Hematopoietic multipotent progenitor cell (in vitro differentiated cells): ENCODE measurements at places on chromosomes 2 and 18. TPM values are rescaled to one million over a fixed set of nuclear protein-coding genes. Genes with fewer than 3 reads are reported as not detected.

- DNase-seq = no peak
These were observed 335.3 kb downstream of the RIT2 start for GRCh38 chr18:42780171-42780570.

GRCh38 chr2:145638675-145639074 is 1118.8 kb upstream of the ZEB2 start:
- DNase-seq = no peak

DNA sequence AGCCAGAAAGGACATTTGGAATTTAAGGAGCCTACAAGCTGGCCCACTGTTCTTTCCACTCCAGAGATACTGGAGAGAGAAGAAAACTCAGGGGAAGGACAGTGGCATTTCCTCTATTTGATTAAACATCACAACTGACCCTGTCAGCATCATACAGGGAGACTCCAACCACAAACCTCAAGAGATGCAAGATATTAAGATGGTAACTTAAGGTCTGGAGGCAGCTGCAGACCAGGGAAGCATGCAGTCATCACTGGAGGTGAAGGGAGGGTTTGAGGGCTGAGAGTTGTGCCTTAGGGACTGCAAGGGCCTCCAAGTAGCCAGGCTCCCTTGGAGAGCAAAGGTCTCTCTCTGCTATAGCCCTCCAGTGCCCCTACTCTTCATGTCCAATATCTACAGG is 67.4 kb downstream of the RNF152 start:
- no peak for DNase-seq

DNA sequence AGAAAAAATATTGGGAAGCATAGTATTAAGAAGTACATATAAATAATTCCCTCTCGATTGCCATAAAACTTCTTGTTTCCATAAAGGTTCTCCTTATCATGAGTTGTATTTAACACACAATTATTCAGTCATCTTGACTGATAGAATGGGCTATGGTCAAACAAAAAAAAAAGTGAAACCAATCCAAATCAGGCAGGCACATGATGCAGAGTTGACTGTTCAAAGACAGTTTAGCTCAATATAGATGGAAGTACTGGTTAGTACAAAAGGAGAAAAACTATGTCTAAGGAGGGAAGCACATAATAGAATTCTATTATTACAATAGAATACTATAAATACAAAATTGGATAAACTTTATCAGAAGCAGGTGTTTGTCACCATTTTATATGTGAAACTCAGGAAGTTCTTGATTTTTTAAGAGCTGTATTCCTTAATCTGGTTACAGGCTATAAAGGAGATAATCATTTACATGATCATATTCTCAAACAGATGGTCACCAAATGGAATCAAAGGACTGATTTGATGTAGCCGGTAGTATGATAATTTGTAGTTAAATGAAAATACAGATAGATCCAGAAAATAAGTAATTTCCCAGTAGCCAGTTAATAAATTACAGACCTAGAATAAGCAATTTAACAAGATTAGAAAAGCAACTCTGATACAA is 18.2 kb upstream of the CALCRL start:
- DNase-seq = no peak

DNA sequence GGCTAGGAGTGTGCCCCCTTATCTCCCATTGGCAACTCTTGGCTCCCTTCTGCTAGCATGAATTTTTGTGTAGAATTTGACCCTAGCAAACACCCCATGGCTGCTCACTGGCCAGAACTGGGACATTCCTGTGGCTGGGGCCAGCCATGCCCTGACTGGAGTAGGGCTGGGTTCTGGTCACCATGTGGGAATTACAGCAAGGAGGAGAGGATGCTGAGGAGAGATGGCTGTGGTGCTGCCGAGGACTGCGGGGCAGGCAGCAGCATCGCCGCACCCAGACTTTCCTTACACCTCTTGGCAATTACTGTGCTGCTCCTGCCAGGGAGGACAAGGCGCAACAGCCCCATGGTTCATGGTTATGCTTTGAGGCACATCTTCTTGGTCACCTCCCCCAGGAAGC is 12.7 kb downstream of the KCNF1 start:
- no peak for DNase-seq

DNA sequence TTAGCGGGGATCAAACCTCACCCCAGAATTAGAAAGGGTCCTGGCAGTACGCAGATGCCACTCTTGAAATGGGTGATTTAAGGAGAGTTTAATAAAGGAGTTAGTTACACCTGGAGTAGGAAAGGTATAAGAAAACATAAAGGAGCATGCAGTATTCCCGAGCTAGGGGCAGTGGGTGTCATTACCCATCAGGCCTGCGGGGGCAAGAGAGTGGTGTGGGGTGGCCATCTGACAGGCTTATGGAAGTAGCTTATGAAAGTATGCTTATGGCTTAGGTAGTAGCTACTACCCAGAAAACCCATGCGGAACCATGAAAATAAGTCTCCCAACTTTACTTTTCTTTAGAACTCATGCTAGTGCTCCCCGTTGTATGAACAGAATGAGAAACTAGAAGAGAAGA is 568.9 kb upstream of the ACVR2A start:
- DNase-seq = no peak

- peak; percentile 63 for DNase-seq
These were observed 128.7 kb downstream of the PLA2R1 start for GRCh38 chr2:159933727-159934049.

- no peak for DNase-seq
These were observed 929.9 kb upstream of the FANCL start for GRCh38 chr2:59171019-59171418.

- DNase-seq = no peak
These were observed 362.9 kb downstream of the ZEB2 start for GRCh38 chr2:144156736-144157640.

DNA sequence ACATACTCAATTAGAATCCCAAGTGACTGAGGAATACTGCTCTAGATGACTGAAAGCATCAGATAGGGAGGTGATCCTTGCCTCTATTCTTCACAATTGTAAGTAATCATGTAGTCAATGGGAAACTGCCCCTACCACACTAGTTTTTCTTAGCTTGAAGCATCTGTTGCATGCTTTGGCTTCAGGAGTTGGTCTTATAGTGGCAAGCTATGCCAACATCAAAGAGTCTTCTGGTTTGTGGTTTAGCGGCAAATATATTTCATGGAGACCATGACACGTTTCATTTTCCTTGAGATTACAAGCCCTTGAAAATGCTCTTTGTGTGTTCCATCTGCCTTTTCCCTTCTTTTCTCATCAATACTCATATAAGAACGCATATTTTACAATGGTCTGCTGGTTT is 12.9 kb downstream of the DCC start:
- DNase-seq = no peak

GRCh38 chr18:2111456-2111855 is 459.8 kb downstream of the METTL4 start:
- no peak for DNase-seq

- peak; percentile 21 for DNase-seq
These were observed 33.8 kb downstream of the KCNS3 start for GRCh38 chr2:17912266-17912691.

GRCh38 chr2:208315081-208315788 is 49.2 kb downstream of the PIKFYVE start:
- DNase-seq = no peak

GRCh38 chr2:111239581-111240249 is 119.0 kb downstream of the BCL2L11 start:
- no peak for DNase-seq

- DNase-seq = no peak
These were observed 44.5 kb upstream of the COPS8 start for GRCh38 chr2:237041231-237041630.

DNA sequence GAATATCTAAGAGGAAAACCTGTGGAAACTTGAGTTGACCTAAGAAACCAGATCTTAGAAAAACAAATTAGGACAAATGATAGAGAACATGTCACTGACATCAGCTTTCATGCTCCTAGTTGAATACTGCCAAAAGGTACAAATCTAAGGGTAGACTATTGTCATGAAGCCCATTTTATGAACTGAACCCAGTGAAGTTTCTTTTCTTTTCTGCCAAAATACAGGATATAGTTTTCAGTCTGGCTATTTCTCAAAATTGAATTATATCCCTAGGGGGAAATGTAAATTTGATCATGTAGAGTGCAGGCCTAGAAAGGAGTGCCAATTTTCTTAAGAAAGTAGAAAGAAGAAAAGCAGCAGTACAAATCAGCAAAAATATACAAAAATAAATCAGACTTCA is 46.6 kb downstream of the FSIP2 start:
- DNase-seq = no peak

GRCh38 chr2:240398661-240399267 is 36.7 kb upstream of the GPC1 start:
- DNase-seq = no peak

DNA sequence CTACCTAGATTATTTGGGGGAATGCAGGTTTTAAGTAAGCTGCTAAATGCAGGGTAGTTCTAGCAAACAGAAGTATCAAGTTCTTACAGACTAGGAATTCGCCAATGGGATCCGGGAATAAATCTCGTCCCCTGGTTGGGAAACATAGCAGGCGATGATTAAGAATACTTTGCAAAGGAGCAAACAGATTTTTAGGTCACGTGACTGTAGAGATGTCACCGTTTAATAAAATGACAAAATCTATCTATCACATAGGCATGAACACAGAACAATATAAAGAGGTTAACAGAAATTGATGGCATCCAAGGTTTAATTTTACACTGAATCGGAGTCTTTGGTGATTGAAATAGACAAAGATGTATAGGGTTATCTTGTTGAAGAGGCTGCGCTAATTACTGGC is 664.1 kb downstream of the BCL11A start:
- DNase-seq = no peak

- no peak for DNase-seq
These were observed 756.0 kb upstream of the LRATD1 start for GRCh38 chr2:13876491-13877037.

DNA sequence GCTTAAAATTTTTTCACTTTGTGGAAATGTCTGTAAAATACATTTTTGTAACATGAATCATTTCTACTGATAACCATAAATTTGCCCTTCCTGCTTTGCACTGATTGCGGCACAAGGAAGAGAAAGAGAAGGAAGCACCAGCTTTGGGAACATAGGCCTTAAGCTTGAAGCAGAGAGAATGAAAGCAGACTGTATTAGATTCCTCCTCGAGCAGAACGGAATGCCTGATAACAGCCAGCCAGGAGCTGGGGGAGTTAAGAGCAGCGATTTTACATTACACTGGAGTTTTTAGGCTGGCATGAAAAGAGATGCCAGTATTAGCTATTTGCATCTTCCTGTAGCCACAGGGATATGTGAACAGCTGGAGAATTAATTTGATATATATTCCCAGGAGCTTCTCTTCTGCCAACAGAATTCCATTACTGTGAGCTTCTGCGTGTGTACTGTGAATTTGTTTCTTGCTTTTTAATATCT is 33.5 kb downstream of the CRIM1 start:
- no peak for DNase-seq

DNA sequence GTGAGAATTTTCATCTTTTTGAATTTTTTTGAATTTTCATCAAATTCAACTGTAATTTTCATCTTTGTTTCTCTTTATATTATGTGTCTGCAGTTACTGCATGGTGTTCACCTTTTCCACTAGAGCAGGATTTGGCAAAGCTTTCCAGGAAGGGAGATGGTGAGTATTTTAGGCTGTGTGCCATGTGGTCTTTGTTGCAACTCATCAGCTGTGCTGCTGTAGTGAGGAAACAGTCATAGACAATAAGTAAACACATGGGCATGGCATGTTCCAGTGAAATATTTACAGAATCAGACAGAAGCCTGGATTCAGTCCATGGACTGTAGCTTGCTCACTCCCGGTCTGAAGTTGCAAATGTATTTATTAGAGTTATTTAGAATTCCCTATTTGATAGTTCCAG is 120.4 kb downstream of the DCDC2C start:
- DNase-seq = no peak

- no peak for DNase-seq
These were observed 34.0 kb downstream of the RMC1 start for GRCh38 chr18:23537274-23537673.

Gene OST4
- 397 TPM for total RNA-seq

Gene RIT2
- not detected for total RNA-seq

Gene EML6
- 2.7 TPM for total RNA-seq

Gene MATN3
- not detected for total RNA-seq

Gene CTIF
- total RNA-seq = 8.6 TPM

Gene PCGF1
- total RNA-seq = 16.2 TPM

Gene ACTR3
- 64.1 TPM for total RNA-seq

Gene EIPR1
- total RNA-seq = 45.8 TPM

Gene BCL11A
- 65.4 TPM for total RNA-seq

Gene C1QL2
- total RNA-seq = not detected

Gene ABCB11
- total RNA-seq = 0.27 TPM

Gene TCF7L1
- total RNA-seq = not detected

Gene SALL3
- not detected for total RNA-seq

Gene KIAA2012
- not detected for total RNA-seq

Gene REG3G
- total RNA-seq = not detected

Gene IL37
- total RNA-seq = not detected

Gene C2orf80
- not detected for total RNA-seq

Gene TCF23
- total RNA-seq = not detected

Gene SKA1
- total RNA-seq = 0.81 TPM

Gene CTAGE1
- not detected for total RNA-seq

Gene SCN7A
- under 0.01 TPM for total RNA-seq
